ENCODE measurements at places on chromosomes 4 and X. TPM values are rescaled to one million over a fixed set of nuclear protein-coding genes. Genes with fewer than 3 reads are reported as not detected.
A peak's percentile ranks its signal among the peaks of the same experiment; 100 is the strongest.

The SUPT20HL1 gene
- not detected for total RNA-seq

DNA sequence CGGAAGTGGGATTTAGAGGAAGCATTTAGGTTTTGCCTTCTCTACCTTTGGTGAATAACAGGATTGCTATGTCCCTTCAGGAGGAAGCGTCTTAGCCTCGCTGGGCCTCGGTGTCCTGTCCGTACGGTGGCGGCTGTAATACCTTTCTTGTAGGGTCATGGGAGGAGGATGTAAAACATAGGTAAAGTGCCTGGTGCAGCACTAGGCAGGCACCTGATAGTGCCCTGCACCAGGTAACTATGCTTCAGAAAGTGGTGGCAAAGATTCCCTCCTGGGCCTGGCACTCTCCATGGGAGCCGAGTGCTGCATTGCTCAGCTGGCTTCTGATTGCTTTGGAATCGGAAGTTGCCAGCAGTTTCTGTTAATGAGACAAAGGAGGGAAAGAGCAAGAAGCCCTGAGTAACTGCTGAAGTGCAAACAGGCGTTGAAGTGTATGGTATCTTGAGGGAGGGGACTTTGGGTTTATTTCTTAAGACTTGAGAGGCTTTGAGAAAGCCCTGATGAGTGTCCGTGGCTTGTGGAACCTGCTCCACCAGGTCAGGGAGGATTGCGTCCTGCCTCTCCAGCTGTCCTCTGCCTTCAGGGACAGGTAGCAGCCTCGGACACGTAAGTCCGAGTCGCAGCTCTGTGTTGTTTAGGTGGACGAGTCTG, 45.8 kb downstream of the TBC1D14 start:
- peak; percentile 61 for DNase-seq

The MAGEA2 gene
- total RNA-seq: not detected

The NDUFA1 gene
- total RNA-seq: 65.6 TPM

DNA sequence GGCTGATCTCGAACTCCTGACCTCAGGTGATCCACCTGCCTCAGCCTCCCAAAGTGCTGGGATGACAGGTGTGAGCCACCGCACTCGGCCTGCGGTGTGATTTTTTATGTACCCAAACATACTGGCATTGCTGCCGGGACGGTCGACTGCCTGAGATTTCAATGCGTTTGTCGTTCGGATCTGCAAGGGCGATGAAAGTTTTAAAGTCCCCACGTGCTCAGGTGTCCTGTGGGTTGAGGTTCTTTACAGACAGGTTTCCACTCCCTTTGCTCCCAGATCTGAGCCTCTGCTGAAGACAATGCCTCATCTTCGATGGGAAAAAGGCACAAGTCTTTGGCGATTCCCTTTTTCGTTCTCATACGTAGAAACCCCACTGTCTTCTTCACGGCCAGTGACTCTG, 78.1 kb upstream of the SHOX start:
- DNase-seq: no peak

The TRIM60 gene
- not detected for total RNA-seq

- peak; percentile 28 for DNase-seq
These were observed 988.7 kb downstream of the FAM133A start for GRCh38 chrX:94662689-94663088.

The IBSP gene
- total RNA-seq: not detected

DNA sequence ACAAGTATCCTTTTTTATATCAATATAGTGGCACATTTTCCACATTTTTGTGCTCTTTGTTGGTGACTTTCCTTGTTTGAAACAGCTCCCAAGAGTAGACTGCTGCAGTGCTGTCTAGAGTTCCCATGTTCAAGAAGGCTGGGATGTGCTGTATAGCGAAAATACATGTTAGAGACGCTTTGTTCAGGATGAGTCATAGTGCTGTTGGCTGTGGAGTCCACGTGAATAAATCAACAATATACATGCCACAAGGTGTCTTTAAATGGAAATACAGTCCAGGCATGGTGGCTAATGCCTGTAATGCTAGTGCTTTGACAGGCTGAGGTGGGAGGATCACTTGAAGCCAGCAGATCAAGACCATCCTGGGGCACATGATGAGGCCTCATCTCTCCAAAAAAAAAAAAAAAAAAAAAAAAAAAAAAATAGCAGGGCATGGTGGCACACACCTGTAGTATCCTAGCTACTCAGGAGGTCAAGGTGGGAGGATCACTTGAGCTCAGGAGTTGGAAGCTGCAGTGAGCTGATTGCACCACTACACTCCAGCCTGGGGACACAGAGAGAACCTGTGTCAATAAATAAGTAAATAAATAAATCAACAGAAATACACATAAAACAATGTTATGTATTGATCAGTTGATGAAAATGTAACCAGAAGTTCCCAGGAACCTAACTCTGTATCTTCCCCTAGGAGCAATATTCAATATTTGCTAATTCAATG, 256.8 kb upstream of the STS start:
- DNase-seq: no peak

DNA sequence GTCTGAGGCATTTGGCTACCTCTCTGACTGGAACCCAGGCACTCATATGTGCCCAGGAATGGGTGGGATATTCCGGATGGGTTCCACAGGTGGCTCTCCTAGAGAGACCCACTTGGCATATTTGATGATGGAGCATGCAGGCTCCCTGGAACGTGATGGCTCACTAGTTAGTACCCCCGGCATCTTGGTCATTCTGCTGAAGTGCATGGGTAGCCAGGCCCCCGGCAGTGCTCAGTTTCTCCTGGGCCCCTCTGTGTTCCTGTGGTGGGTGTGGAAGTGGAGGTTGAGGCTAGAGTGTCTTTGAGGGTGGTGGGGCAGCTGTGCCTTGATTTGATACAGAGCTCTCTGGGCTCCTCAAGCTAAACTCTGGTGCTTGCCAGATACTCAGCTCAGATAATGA, 29.4 kb downstream of the NBDY start:
- no peak for DNase-seq

DNA sequence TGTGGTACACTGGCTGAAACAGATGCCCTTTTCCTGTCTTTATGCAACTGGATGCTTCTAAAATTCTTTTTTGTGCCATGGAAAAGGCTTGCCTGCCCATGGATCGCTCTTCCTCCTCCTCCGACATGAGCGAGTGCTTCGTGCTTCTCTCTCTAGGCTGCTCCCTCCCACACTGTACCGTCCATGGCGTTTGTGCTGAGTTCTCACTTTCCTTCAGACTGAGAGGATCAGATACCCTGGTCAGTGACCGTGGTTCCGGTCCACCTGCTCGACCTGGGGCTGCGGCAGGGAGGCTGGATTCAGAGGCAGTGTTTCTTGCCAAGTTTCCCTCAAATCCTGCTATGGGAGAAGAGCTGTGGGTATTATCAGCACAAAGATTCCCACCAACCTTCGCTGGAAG, 10.2 kb upstream of the CLDN24 start:
- no peak for DNase-seq

DNA sequence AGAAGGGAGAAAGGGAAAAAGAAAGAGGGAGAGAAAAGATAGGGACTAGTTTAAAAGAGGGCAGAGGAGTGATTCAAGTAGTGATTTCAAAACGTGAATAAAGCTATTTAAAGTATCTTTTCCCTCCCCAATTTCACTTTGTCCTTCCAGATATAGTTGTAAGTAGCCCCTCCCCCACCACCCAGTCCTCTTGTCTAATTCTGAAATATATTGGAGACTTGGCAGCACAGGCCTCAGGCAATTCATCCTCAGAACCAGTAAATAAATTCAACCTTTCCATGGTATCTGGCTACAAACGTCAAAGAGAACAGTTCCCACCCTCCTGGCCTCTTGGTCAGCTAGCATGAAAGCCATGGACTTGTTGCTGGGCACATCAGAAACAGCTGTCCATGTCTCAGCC, 169.5 kb upstream of the SCML1 start:
- DNase-seq: no peak

GRCh38 chrX:20181598-20182329, 40.1 kb upstream of the EIF1AX start:
- no peak for DNase-seq

GRCh38 chrX:138877746-138878145, 166.2 kb upstream of the FGF13 start:
- DNase-seq: no peak

The VCX gene
- total RNA-seq: not detected

- no peak for DNase-seq
These were observed 230.9 kb upstream of the TEX13A start for GRCh38 chrX:105451401-105451800.

DNA sequence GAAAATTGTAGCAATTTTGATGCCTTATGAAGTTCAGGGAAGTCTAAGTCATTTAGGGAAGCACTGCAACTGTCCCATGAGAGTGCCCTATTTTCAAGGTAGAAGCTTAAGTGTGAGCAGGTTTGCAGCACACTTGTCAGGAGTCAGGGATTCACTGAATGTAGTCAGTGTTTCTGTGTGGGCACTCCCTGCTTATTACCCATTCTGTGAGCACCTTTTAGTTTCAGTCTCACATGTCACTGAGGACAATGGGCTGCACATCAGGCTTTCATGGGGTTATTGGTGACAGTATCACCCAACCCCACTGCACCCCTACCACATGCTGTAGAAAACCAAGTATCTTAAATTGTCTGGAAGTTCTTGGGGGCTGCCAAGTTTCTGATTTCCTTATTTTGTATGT, 2.9 kb upstream of the CCNG2 start:
- DNase-seq: no peak

DNA sequence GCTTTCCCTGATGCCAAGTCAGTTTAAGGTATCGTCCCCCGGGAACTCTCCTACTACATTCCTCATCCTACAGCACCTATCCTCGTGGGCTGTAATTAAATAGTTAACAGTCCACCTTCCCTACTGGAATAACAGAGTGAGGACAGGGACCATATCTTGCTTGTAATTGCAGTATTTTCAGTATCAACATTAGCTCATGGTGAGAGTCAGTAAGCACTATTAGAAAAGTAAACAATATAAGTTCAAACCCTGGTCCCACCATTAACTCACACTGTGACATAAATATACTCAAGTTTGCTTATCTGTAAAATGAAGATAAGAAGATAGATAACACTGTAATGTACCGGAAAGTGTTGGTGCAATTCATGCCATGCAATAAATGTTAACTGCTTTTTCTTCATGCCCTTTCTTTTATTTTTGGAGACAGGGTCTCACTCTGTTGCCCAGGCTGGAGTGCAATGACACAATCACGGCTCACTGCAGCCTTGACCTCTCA, 61.3 kb downstream of the SH3RF1 start:
- DNase-seq: no peak

GRCh38 chr4:53514509-53514908, 76.8 kb downstream of the LNX1 start:
- DNase-seq: no peak

DNA sequence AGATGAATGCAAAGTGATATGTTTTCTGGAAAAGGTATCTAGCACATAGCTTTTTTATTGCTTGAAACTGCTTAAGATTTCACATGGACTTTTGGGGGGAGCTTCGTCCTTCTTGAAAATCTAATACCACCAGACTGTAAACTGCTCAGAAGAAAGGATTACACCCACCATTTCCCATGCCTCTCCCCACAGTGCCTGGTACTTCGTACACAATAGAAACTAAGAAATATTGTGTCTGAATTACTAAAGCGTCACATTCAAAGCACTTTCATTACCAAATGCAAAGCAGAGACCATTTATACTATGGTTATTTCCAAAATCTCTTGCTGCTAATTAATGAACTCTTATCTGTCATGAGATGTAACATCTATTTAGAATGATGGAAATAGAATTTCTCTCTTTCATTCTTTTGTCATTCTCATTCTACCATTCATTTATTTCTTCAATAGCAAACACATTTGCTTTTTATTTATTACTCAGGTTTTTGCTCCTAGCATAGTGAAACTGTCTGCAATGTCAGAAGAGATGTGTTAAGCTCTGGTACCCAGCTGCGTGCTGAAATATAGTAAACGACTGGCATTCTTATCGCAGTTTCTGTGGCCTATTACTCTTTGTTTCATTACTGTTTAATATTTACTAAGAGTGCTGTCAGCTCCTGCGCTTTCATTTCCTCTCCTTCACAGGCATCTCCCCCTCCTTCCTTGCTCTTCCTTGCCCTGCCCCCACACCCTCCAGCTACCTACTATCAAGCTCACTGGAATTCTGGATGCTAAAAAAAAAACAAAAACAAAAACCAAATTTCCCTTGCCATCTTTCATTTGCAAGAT, 51.4 kb upstream of the RAPGEF2 start:
- DNase-seq: no peak

DNA sequence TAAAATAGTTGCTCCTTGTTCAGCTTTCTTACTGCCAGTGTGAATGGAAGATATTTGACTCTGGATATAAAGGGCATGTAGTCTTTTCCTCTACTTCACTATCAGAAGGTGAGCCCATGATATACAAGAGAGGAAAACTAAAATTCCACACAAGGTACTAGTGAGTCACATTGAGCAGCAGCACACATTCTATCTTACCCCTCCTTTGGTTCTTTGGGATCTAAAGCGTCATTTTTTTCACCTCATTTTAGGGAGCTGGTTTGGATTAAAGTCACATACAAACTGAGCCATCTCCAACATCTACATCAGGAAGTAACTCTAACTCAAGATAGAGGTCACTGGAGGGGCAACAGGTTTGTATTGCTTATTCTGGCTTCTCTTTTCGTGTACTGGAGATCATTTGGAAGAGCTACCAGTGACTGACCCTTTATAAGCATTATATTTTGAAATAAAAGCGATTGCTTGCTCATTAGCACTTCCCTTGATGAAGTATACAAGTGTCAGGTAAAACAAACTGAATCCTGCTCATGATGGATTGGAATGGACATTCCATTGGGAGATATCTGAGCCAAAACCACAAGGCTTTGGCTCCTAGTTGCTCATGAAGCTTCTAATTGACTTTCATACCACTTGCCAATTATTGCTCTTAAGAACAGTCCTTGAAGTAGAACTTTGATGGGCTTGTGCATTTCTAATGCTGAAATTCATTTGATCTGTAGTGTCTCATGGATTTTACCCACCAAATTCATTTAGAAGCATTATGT, 124.1 kb downstream of the SPCS3 start:
- DNase-seq: no peak

- DNase-seq: no peak
These were observed 460.2 kb upstream of the FAT1 start for GRCh38 chr4:187183826-187184225.

The NUDT6 gene
- 2.0 TPM for total RNA-seq

The GAGE12F gene
- total RNA-seq: not detected

- DNase-seq: peak; percentile 69
These were observed 96.8 kb upstream of the FAT1 start for GRCh38 chr4:186820391-186820891.

- DNase-seq: no peak
These were observed 220.3 kb downstream of the OR13H1 start for GRCh38 chrX:131764216-131764615.

- DNase-seq: no peak
These were observed 113.8 kb upstream of the ARSJ start for GRCh38 chr4:114093221-114093715.

DNA sequence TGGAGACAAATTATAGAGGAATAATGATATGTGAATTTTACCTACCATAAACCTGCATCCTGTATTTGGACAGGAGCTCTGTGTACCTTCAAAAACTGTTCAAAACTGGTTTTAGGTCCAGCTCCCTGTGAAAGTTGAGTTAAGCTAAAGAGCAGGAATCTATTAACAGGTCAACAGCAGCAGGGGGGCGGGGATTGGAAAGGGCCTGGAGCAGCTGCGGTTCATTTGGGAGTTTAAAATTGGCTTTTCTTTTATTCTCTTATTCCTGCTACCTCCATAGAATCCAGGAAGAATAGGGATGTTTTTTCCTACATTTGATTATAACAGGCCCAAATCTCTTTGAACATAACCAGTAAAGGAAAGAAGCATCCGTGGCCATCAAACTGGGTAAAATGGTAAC, 23.8 kb downstream of the SHROOM3 start:
- DNase-seq: no peak

The CFAP99 gene
- not detected for total RNA-seq

Data from HT-29 (cell line).